ENCODE measurements at places on chromosomes 5 and 9.

- no peak for DNase-seq
These were observed 138.4 kb upstream of the ZNF618 start for GRCh38 chr9:113737517-113738271.

DNA sequence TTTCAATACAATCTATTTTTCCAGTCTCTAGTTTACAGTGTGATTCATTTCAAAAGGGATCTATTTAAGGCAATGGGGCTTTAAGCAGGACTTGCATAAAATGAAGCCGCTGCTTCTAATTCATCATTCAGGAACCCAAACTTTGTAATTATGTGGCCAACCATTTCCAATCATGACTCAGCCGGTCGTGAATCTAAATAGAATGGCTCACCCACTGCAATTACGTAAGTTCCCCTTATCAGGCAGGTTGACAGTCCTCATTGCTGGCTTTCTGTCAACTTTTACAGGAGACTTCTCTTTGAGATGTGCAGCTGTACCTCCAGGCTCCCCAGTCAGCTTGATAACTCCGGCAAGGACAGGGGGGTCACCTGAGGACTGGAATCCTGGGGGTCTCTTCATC, 152.8 kb upstream of the DAP start:
- DNase-seq, result no peak

GRCh38 chr5:97111616-97112015, 30.8 kb downstream of the LIX1 start:
- no peak for DNase-seq

DNA sequence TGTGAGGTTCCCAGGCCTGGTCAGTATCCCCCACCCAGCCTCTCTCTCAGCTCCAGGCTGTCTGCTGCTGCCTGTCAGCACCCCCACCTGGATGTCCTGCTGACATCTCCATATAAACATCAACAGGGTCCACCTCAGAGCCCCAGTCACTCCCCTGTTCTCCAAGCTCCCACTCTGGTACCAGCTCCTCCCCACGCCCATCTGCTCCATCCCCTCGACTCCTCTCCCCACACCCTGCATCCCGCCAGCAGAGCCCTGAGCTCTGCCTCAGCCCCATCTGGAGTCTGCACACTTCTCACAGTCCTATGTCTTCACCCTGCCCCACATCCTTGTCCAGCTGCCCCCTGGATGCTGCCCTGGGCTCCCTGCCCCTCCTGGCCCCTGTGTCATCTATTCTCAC, 67.7 kb upstream of the LRRTM2 start:
- DNase-seq, result no peak

- DNase-seq, result no peak
These were observed 136.3 kb upstream of the BASP1 start for GRCh38 chr5:17081142-17081541.

DNA sequence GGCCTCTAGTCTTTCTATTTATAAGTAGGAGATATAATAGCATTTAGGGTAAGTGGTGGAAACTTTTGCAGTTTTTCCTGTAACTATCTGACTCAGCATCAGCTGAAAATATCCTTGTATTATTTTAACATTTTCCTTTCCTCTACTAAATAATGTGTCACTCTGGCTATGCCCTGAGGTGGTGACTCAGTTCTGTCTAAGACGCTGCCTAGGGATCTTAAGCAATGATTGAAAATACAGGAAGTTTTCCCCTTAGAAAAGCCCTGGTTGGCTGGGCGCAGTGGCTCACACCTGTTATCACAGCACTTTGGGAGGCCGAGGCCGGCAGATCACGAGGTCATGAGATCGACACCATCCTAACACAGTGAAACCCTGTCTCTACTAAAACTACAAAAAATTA, 9.3 kb upstream of the EDIL3 start:
- no peak for DNase-seq

- no peak for DNase-seq
These were observed 395.9 kb downstream of the PSAT1 start for GRCh38 chr9:78692871-78693270.

GRCh38 chr5:77232574-77233358, 22.3 kb downstream of the PDE8B start:
- DNase-seq, result no peak

DNA sequence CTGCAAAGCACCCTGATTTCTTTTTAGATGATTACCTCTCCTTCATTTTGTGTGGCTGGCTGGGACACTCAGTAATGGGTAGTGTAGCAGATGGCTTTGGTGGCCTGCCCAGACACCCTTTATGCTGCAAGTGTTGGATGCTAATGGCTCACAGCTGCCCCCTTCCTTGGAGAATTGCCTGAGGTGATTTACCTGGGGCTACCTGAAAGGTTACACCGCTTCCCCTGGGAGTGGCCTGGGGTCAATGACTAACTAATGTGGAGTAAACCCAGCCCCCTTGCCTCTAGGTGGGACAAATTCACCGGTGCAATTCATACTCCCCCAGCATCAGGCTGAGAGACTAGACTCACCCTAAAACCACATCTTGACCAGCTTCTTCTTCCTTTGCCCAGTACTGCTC, 23.5 kb upstream of the HAND1 start:
- no peak for DNase-seq

- DNase-seq, result no peak
These were observed 77.7 kb upstream of the IL17B start for GRCh38 chr5:149456597-149457392.

GRCh38 chr5:174799121-174799520, 74.7 kb downstream of the MSX2 start:
- no peak for DNase-seq

DNA sequence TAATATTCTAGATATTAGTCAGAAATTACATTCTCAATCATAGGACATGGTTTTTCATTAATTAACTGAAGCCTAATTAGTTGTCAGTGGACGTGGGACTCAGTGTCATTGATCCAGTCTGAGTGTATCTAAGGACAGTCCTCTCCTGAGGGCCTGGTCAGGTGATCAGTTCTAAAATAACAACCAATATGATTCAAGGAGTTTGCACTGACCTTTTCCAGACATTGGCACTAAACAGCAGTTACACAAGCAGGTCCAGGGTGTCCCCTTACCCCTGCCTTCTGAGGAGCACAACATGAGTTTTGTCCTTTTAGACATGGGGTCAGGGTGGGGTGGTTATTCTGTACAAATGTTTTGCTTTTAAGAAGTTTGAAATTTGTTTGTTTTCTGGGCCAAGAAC, 97.8 kb downstream of the CMYA5 start:
- DNase-seq, result no peak

- DNase-seq, result no peak
These were observed 296.6 kb upstream of the RASA1 start for GRCh38 chr5:86971034-86971571.

- DNase-seq, result no peak
These were observed 1000.6 kb upstream of the DMAC1 start for GRCh38 chr9:8800196-8800595.

- DNase-seq, result no peak
These were observed 5.7 kb downstream of the SLC6A3 start for GRCh38 chr5:1439388-1440097.

DNA sequence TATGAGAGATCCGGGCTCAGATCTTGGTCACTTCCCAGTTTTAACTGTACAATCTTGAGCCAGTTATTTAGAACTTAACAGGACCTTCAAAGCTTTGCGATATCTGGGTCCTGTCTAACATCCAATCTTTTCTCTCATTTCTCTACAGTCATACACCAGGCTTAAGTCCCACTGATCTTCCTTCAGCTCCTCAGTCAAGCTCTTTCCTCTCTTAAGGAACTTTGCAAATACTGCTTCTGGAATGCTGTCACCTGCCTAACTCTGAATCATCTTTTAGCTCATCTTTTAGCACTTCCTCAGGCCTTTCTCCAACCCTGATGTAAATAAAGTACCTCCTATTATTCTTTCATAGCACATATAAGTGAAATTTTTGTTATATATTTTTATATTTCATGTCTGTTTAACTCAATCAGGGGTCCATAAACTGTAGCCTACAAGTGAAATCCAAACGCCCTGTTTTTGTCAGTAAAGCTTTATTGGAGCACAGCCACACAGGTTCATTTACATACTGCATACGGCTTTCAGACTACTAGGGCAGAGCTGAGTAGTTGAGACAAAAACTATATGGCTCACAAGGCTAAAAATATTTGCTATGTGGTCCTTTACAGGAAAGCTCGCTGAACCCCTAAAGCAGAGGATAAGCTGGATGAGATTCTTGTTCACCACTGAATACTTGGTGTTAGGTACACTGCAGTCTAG, 63.5 kb downstream of the MEF2C start:
- DNase-seq, result no peak

GRCh38 chr5:142450419-142450818, 125.6 kb upstream of the SPRY4 start:
- DNase-seq, result no peak

- no peak for DNase-seq
These were observed 2176.8 kb upstream of the C9orf72 start for GRCh38 chr9:29750062-29750461.

DNA sequence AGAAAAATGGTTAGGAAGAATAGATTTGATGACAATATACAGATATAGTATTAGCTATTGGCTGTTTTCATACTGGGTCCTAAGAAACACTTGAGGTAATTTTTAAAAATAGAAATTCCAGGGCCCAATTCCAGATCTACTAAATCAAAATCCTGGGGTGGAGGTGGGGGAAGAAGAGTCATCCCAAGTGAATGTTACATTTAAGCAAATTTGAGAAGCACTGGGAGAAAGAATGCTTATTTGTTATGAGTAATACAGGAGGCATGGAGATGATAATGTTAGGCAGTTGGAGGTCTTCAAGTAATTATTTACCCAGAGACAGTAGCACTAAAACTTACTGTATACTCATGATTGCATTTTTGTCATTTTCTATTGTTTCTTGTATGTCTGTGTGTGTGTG, 93.0 kb upstream of the DAB2 start:
- no peak for DNase-seq

DNA sequence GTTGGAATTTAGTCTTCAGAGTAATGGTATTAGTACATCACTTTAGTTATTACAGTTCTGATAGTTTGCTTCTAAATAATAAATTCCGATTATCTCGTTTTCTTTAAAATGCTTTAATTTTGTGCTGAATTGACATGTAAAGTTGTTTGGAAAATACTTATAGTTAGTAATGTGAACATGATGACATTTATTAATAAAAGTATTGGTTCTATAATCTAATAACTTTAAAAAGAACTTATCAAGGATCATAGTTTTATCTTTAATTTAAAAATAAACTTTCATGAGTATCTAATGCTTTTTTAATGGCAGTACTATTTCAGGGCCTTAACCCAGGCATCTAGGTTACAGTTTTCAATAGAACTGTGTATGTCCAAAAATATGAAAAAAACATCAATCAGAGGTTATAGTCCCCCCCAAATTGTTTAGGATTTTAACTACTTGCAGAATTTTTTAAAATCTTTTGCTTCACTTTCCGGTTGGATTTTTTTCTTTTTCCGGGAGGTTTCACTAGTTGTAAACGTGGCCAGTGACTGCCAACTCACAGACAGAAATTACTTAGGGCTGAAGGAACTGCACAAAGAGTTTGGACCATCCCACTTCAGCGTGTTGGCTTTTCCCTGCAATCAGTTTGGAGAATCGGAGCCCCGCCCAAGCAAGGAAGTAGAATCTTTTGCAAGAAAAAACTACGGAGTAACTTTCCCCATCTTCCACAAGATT, 680 bp downstream of the GPX8 start:
- no peak for DNase-seq

Data from hypothalamus (tissue), 51 donors.